NCI-H2171 treated with DMSO at 0.1 percent for 48 hours (cell line): ENCODE measurements at places on chromosomes 6 and 20.

GRCh38 chr6:109186012-109186411 is 90.7 kb downstream of the CEP57L1 start:
- no peak for DNase-seq

GRCh38 chr20:16392346-16392745 is 180.9 kb downstream of the KIF16B start:
- DNase-seq, result no peak

DNA sequence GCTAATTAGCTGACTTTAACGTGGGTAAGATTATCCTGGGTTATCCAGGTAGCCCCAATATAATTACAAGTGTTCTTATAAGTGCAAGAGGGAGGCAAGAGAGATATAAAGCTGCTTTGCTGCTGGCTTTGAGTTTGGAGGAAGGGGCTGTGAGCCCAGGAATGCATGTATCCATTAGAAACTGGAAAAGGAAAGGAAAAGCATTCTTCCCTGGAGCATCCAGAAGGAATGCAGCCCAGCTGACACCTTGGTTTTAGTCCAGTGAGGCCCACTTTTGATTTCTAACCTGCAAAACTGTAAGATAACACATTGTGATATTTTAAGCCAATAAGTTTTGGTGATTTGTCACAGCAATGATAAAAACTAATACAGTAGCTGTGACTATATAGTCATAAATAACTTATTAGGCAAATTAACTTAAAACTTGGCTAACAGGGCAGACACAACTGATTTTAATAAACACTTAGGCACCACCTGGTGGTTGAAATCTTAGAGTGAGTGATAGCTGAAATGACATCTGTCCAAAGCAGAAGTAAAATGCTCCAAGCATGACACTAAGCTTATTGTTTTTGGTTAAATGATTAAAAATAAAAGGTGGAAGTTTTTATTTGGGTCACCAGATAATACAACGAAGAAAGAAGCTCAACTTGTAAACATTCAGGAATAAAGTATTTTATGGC is 35.6 kb downstream of the ADGRF4 start:
- DNase-seq, result peak; percentile 41

DNA sequence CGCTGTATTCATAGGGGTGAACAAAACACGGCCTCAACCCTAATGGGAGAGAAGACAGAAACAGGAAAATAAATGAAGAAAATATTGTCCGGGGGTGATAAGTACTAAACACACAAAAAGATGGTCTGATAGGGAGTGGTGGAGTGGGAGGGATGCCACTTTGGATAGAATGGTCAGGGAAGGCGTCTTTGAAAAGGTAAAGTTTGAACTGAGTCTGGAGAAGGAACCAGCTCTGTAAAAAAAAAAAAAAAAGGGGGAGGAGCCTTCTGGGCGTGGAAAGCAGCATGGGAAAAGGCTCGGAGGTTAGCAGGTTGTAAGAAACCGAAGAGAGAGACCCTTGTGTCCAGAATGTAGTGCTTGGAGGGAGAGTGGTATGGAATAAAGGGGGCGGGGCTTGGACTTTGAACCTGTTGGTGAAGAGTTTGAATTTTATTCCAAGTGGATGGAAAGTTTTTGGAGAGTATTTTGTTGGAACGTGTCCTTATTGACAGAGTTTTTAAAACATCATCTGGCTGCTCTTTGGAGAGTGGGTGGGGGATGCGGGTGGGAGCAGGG is 1.8 kb downstream of the CHMP4B start:
- DNase-seq, result no peak

GRCh38 chr20:36745234-36745926 is 510 bp downstream of the NDRG3 start:
- DNase-seq, result peak; percentile 43

DNA sequence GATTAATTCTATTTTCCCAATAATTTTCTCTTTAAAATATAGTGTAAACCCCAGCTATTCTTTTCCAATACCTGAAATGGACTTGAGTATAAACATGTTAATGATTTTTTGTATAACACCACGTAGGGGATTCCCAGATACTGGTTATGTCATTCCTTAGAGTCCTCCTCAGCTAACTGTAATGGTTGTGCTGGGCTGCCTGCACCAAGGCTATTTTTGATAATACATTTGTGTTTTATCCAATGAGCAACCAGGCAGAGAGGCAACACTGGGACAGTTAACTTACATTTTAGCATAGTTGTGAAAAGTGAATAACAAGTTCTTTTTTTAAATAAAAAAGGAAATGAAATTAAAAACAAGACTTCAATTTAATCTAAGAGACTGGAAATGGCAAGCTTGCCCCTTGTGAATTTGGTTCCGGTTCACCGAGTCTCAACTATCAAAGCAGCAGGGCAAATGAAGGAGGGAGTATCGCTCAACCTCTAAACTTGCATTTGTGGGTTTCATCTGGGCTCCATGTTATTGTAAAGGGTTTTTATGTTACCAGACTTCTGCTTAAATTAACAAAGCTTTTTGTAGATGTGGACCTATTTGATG is 18.8 kb upstream of the BACH2 start:
- DNase-seq, result no peak

- no peak for DNase-seq
Observed at GRCh38 chr6:90076511-90077415, 182.5 kb downstream of the GJA10 start.
